RWPE1 (cell line): ENCODE measurements at places on chromosomes 1 and 21.

DNA sequence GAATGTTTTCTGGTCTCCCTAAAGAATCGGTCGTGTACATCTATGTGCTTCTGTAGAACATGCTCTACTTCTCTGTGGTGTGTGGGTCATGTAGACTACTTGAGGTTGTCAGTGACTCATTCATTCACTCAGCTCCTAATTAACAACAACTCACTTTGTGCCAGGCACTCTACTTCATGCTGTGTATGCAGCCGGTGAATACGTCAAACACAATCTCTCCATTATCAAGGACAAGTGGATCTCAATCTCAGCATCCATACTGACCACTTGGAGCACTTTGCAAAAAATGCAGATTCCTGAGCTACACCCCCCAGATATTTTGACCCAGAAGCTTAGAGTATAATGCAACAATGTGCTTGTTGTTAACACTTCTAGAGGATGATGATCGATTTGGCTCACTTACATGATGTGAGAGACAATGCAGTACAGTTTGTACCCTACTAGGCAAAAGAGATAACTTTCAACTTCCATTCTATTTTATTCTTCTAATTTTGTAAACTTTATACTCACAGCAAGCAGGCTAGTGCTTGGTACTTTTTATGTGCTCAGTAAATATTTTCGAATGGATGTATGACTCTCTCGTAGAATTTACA lies 508.6 kb upstream of the ADAMTS5 start:
- no peak for DNase-seq

DNA sequence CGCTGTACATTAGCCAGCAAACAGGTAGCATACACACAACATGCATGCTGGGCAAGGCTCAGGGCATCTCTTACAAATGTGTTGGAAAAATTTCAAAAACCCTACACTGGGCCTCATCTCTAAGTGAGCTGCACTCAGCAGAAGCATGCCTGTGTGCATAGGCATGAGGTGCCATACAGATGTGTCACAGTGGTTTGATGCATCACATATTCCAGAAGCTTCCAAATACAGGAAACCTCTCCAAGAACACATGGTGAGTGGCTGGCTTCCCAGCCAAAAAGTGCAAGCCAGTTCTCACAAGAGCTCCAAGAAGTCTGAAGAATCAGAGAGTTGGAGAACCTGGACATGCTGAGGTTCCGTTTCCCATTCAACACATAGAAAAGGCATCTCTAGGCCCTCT lies 58.3 kb downstream of the CD46 start:
- DNase-seq: no peak

DNA sequence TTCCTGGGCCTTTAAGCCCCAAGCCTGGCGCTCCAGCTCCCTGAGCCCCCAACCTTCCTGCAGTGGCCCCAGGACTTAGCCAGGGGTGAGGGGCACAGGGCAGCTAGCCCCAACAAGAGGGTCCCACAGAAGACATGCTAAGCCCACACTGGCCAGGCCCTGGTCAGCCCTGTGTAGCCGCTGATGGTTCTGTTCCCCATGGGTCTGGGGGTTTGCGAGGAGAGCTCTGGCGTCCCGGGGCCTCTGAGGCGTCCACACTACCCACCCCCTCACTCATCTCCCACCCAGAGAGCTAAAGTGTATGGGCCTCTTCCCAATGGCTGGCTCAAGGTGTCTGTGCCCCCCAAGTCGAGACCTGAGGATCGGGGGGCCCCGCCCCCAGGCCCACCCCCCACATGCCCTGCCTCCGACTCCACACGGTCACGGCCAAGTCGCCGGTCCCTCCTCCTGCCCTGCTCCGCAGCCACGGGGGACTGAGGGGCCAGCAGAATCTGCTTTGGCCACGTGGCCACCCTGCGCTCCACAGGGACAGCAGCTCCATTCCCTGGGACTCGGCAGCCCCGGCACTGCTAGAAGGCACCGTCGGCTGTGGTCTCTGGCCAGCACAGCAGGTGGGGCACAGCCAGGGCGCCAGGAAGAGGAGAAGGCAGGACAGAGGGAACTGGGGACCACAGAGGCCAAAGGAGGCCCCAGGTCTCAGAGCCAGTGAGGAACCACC lies 7.8 kb downstream of the TNFRSF18 start:
- DNase-seq: no peak

DNA sequence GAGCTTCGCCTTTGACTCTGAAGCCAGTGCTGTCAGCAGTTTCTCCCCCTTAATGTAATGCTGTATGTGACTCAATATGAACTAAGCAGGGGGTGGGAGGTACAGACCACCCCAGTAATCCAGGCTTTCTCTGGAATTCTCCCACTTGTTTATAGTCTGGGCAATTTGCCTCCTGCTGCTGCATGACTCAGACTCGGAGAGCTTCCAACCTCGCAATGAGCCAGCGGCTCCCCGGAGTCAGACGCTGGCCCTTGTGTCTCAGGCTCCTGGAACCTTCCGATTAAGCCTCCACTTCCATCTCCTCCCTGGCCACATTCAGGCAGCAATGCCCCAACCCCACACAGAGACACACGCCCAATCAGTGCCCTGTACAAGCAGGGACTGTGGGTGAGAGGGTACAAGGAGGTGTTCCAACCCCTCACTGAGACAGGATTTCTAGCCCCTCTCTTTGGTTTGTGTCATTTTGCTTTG lies 471.7 kb upstream of the VAMP3 start:
- DNase-seq: peak; percentile 82

- peak; percentile 32 for DNase-seq
These were observed 262.0 kb downstream of the TNR start for GRCh38 chr1:175481126-175482070.

- DNase-seq: no peak
These were observed 5.7 kb upstream of the SVBP start for GRCh38 chr1:42822800-42823392.

GRCh38 chr1:178630417-178630816 lies 94.6 kb upstream of the RALGPS2 start:
- no peak for DNase-seq

DNA sequence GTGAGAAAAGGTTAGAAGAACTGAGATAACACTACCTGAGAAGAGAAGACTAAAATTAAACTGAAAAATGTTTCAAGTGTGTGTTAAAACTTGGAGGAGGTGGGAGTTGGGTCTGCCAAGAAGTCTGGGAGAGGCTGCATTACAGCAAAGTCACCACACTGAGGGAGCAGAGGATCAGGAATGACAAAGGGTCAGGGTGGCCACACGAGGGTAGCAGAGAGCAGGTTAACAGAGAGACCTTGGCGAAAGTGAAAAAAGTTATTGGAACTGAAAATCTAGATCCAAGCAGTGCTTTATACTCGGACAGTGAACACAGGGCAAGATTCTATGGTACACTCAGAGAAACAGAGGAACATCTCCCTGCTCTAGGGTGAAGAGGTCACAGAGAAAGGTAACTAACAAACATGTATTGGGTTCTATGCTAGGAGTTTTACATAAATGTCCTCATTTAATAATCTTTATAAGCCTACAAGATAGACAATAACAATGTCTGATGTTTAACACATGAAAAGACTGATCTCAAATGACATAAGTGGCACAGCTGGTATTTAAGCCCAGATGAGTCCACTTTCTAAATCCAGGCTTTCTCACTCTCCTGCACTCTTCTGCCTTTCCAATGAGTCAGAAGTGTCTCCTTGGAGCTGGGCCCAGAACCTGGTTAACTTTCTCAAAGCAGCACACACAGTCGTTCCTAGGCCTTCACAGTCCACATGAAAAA lies 10.3 kb upstream of the CADM3 start:
- DNase-seq: peak; percentile 78

- no peak for DNase-seq
These were observed 24.4 kb downstream of the C1orf141 start for GRCh38 chr1:67110352-67110751.

GRCh38 chr1:248576260-248576980 lies 1.9 kb upstream of the OR2T34 start:
- DNase-seq: no peak

DNA sequence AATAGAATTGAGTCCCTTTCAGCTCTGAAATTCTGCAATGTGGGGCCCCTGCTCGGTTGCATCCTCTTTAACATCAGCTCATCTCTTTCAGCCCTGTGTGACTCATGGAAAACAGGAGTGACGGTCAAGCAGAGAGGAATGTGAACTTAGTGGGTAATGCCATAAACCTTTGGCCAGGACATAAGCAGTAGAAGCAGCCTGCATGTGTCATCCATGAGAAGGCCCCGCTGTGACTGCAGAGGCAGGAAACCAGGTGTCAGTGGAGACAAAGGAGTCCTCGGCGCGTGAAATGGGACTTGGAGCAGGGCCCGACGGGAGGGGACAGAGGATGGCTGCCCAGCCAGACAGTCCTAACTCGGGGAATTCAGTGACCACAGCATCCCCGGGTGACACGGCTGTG lies 21.1 kb upstream of the EPHB2 start:
- DNase-seq: peak; percentile 92

GRCh38 chr1:115717541-115717940 lies 51.0 kb downstream of the CASQ2 start:
- no peak for DNase-seq

DNA sequence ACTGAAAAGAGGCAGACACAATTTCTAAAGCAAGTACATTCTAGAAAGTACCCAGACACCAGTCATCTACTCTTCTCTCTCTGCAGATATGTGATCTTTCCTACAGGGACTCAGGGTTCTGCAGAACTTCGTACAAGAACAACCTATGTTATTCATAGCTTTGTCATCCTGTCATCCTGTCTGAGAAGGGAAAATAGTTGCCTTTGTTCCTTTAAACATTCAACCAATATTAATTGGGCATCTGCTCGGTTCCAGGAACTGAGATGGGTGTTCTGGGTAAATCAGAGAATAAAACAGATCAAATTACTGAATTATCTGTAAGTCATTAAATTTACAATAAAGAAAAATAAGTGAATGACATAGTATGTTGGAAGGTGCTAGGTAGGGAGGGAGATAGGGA lies 504.9 kb downstream of the MATN1 start:
- DNase-seq: no peak

- peak; percentile 70 for DNase-seq
These were observed 39.0 kb upstream of the SYNC start for GRCh38 chr1:32741413-32742198.

- peak; percentile 35 for DNase-seq
These were observed 93.1 kb downstream of the HHIPL2 start for GRCh38 chr1:222454782-222455181.

GRCh38 chr1:33547576-33547975 lies 75.1 kb downstream of the ZSCAN20 start:
- no peak for DNase-seq

DNA sequence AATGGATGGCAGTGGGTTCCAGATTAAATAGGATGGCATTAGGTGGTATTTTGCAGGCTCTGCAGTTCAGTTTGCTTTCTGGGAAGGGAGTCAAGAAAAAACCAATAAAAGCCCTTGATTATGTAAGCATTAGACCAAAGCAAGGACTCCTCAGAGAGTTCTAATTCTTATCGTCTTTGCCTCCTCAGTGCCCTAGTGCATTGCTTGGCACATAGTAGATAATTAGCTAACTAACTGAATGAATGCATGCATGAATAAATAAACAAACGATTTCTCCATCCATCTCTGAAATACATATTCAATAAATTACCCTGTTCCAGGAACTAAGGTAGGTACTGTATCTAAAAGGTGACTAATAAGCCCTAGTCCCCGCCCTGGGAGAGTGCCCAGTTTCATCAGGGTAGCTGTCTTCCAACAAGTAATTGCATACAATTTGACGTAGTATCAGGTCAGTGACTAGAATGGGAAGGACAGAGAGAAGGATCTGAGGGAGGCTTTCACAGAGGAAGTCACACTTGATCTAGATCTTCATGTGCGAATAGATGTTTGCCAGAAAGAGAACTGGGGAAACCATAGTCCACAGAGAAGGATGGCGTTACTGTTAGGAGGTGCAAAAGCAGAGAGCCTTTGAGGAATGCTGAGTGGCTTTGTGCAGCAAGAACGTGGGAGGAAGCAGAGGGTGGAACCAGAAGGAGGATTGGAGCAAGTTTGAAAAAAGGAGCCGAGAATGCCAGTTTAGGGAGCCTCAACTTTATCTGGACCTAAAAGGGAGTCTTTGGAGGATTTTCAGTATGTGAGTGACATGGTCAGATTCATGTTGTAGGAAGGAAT lies 111.4 kb downstream of the TBX19 start:
- DNase-seq: peak; percentile 48

- peak; percentile 67 for DNase-seq
These were observed at the start of gene ABL2 for GRCh38 chr1:179229214-179230140. Gene ABL2, minus strand, starts transcription at chr1:179229677. Its CDS starts 280 bp downstream, at chr1:179229397.

DNA sequence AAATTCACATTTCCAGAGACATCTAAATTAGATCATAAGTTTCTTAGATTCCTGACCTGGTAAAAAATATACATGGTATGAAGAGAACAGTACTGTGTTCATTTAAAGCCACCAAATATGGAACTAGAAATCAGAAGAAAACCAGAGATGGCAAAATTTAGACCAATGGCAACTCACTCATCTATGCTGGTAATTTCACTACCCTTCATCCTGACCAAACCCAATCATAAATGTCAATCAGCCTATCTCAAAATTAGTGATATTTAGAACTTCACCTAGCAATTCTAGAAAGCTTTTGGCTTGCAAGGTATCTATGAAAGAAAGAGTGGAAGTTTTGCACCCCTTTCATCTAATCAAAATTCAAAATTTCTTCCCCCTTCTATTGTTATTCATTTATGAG lies 107.7 kb downstream of the NIBAN1 start:
- DNase-seq: no peak

DNA sequence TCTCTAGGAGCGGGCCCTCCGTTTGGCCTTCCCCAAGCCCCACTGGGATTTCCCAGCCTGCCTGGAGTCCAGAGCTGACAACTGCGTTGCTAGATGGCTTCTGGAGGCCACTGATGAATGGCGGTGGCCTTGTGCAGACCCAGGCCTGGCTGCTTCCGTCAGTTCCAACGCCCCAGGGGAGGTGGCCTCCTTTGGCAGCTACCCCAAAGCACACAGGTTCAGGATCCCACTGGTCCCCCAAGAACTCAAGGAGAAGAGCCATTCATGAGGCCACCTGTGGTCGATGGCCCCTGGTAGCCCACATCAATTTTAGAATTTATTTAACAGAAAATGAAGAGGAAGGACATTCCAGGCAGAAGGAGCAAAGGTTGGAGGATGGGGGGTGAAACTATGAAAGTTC lies 85.2 kb downstream of the LACTBL1 start:
- no peak for DNase-seq

- DNase-seq: no peak
These were observed 35.6 kb upstream of the SLC16A1 start for GRCh38 chr1:112991402-112992120.

- DNase-seq: no peak
These were observed 74.1 kb upstream of the JUN start for GRCh38 chr1:58857680-58858673.

GRCh38 chr1:198794498-198794897 lies 155.7 kb downstream of the PTPRC start:
- DNase-seq: peak; percentile 40

DNA sequence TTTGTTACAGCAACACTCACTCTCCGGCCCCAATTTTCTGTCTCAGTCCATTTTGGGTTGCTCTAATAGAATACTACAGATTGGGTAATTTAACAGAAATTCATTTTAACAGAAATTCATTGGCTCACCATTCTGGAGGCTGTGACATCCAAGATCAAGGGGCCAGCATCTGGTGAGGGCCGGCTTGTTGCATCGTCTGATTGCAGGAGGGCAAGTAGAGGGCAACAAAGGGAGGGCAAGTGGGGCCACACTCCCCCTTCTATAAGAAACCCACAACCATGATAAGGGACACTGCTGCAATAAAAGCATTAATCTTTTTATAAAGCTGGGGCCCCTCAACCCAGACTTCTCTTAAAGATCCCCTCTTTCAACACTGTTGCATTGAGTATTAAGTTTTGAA lies 260.1 kb upstream of the TMPRSS15 start:
- no peak for DNase-seq
